HS-27A (cell line): ENCODE measurements at places on chromosomes 12 and 14.

- DNase-seq: no peak
Observed at GRCh38 chr14:94864387-94865195, 94.7 kb upstream of the GSC start.

DNA sequence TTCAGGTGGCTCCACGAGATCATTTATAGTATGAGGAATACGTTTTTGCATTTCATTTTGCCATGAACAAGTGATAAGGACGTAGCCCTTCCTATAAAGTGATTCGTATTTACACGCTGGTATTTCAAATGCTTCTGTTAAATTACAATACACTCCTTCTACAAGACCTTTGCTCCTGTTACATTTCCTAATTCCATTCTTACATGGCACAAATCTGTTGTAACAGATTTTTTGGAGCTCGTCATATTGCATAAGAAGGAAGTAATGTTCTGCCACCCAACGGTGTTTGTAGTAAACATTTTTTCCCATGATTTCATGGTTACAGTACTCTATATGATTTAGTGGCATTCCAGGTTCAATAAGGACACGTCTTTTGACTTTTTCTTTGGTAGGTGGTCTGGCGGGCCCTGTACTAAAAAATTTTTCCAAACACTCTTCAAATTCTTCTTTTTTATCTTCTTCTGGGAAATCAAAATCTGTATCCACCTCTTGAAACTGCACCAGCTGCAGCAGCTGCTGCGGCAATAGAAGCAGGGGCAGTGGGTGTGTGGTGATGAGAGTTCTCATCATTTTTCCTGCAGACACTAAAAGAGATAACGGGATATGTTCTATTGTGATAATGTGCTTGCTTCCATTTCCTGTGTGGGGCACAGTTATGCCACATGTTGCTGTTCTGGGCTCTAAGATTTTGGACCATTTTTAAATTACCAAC is 4.2 kb downstream of the RNASE9 start:
- no peak for DNase-seq

DNA sequence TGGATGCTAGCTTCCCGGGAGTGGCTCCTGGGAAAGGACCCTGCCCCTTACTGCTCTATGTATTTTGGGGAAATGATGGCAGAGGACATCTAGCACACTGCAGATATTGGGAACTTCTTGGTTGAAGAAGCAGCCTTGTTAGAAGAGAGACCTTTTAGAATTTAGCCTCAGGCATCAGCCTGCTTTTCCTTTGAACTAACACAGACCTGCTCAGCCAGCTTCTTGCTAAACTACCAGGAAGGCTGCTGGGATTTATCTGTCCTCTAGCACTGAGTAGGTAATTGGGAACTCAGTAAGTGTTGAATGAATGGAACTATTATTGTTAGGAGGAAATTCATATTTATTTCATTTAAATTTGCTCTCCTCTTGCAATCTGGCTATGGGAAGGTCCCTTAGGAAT is 77.3 kb downstream of the DRAM1 start:
- no peak for DNase-seq

- no peak for DNase-seq
Observed at GRCh38 chr14:69650948-69651369, 39.6 kb downstream of the SUSD6 start.

DNA sequence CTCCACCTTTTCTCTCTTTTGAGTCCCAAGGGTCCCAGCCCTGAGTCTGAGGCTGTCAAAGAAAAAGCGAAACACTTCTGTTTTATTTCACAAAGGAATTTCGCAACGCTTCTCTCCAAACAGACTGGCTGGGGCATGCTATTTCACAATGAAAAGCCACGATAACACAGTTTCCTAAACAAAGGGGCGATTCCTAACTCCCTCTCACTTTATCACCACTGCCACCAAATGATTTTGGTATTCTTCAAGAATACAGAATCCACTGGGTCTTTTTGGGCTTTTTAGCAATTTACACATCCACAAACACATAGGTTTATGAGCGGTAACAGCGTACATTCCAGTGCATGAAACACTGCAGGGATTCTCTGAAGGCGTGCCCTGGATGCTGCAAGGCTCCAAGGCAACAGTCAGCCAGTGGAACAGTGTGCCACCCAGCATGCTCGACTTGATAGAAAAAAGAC is 161.2 kb downstream of the DAD1 start:
- DNase-seq: no peak

DNA sequence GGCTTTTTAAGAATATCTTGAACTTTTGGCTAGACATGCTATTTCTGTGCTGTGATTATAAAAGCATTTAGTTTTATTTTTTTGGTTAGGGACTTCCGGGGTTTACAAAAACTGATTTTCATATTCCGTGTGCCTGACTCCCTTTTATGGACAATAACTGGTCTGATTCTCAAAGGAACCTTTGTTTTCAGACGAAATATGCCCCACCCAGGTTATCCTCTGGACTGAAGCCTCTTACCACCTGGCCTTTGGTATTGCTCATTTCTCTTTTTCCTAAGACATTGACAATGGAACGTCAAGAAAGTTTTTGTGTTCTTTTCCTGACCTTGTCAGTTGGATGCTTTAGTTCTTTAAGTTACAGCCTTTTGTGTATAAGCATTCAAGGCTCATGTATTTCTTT is 10.8 kb downstream of the TIGAR start:
- no peak for DNase-seq

GRCh38 chr14:96806836-96807235 is 9.7 kb downstream of the VRK1 start:
- DNase-seq: no peak

GRCh38 chr12:115149279-115149678 is 465.3 kb upstream of the TBX3 start:
- DNase-seq: no peak

DNA sequence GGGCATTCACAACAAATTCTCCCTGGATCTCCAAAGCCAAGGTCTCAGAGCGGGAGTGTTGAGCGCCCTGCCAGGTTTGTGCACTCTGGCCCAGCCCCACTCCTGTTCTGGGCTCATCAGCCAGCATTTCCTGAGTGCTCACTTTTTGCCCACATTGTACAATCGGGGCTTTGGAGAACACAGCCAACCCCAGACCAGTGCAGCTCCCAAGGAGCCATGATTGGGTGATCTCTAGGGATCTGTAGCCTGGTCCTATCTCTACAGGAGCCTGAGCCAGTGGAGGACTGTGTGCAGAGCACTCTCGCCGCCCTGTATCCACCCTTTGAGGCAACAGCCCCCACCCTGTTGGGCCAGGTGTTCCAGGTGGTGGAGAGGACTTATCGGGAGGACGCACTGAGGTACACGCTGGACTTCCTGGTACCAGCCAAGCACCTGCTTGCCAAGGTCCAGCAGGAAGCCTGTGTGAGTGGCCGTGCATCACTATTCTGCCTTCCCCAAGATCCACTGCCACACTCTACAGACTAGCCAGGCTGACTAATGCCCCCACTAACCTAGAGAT is 2.8 kb downstream of the ARHGEF40 start:
- DNase-seq: no peak

DNA sequence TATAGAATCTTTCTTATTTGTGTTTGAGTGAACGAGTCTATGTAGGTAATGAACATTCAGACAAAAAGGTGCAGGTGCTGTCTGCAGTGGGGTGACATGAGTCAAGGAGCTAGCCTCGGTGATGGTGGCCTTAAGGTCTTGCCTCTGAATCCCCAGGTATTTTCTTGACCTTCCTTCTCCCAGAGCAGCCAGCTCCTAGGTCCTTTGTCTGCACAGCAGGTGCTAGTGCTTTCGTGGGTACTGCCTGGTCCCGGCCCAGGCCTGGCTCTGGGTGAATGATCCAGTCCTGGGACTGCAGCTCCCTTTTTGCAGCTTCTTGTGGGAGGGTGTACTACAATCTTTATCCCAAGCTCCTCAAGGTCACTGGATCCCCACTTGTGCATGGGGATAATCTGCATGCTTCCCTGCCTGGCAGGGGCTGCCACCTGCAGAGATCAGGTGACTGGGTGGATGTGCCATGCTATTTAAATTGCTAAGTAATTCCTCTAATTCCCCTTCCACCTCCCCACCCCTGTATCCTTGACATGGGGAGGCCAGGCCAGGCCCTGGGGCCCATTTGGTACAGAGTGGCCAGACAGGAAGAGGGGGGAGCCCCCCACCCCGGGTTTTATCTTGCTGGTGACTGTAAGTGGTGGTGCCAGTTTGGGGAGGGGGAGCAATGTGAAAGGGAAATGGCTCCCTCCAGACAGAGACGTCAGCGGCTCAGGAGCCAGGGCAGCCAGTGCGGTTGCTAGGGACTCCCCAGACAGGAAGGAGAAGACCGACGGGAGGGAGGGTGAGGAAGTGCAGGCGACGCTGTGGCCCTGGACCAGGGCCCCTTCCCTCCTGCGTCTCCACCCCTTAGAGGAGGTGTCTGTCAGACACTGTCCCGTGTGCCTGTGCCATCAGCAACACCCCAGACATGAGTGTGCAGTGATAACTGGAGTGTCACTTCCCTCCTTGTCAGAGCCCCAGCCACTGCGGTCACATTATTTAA is 6.7 kb downstream of the VASH1 start:
- DNase-seq: no peak

DNA sequence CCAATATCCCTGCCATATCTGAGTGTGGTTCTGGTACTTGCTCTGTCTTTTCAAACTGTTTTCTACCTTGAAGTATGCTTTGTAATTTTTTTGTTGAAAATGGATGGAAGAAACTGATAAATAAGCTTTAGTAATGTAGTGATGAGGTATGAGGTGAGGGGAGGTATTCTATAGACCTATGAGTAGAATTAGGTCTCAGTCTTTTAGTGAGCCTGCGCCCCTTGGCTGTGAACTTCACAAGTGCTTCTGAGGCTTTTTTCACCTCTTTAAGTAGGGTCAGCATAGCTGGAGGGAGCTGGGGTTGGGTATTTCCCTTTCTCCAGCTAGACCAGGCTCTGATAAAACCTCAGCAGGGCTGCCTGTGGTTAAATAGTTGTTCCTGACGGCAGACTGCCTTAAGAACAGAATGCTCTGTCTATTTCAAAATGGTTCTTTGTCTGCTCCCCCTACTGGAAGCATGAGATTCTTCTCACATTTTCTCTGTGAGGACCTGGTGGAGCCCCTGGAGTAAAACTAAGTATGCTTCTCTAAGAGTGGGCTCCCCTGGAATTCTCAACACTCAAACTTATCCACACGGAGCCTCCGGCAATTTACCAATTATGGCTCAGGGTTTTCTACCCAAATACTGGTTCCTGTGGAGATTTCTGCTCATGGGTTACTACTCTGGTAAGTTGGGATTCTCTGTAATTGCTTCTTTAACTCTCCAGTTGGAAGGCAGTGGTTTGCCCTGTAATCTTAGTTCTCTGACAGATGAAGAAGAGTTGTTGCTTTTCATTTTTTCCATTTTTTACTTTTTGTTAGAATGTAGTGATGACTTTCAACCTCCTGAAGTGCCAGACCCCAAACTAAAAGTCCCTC is 13.1 kb downstream of the KRT5 start:
- DNase-seq: no peak

DNA sequence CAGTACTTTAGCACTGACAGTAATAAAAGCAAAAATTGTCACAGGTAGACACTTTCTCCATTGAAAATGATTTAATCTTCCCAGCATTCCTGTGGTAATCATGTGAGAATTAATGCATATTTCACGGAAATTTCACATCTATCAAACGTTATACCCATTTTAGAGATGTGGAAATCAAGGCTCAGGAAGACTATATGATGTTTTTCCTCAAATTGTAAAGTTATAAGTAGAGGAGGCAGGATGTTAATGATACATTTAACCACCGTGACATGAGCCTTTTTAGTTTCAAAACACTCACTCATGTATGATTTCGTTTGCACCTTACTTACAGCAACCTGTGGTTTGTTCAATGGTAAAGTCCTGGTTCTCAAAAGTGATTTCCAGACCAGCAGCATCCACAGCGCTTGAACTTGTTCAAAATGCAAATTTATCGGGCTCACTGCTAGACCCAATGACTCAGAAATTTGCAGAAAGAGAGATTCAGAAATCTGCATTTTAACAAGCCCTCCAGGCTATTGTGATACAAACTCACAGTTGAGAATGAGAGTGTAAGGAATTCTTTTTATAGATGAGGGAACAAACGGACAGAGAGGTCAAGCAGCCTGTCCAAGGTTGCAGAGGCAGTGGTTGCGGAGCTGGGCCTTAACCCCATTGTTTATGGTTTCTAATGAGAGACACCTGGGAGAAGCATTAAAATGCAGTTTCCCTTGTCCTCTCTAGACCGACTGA is 654.8 kb upstream of the TBX3 start:
- DNase-seq: no peak

- DNase-seq: no peak
Observed at GRCh38 chr12:94144781-94145180, 3.6 kb upstream of the PLXNC1 start.

DNA sequence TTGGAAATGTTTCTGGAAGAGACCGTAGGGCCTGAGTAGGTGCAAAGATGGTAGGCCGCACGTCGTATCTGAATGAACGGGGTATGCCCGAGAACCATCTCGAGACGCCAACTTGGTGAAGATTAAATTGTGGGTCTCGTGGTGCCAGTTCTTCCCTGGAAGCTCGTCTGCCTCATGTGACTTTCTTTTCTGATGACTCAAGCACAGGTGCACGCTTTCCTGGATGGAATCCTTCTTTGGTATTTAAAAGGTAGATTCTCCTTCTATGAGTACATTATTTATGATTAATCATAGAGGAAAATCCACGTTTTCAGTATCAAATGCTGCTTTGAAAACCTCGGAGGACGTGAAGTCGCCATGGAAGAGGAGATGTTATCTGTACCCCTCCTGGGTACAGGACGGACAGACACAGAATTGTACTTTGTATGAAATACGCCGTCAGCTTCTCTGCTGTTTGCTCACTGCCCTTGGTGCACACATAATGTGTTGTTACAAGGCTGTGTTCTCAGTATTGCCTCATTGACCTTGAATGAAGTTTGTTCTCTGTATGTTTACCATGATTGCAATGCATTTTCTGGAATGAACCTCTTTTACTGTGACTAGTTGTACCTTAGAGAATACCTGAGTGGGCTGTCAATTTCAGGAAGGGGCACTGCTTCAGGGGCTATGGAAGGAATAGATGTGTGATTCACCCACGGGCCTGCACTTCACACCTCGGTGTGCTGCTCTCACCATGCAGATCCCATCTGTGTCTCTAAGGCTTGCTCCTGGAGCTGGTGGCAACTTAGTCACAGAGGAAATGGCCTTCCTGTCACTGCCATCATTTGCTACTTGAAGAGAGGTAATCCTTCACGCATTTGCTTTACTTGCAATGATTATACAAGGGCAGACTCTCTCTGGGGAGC is 137.3 kb upstream of the RTL1 start:
- DNase-seq: no peak

- no peak for DNase-seq
Observed at GRCh38 chr14:59511916-59512575, 27.7 kb downstream of the JKAMP start.

DNA sequence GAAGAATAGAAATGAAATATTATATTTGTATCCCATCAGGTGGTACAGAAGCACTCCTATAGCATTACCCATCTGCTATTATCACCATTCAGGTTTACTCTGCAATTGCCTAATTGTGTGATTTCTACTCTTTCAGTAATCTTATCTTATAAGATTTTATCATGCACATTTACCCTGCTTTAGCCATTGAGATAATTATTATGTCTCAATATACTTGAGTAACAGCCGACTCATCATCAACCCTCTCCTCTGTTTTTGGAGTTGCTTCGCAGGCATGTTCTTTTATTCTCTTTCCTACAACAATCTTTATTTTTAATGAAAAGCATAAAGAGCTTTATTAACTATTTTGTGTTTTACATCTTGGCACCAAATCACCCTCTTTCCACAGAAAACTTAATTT is 419.9 kb downstream of the LRIG3 start:
- no peak for DNase-seq
